Stimulated activated CD4-positive, alpha-beta T cell treated with anti-CD3 and anti-CD28 coated beads, Interleukin-1b, Interleukin-23, amount 100 ng/mL, for 1 hour (primary cell): ENCODE measurements at places on chromosomes 7 and 10.

GRCh38 chr7:131249003-131249402, 78.7 kb upstream of the MKLN1 start:
- no peak for DNase-seq

DNA sequence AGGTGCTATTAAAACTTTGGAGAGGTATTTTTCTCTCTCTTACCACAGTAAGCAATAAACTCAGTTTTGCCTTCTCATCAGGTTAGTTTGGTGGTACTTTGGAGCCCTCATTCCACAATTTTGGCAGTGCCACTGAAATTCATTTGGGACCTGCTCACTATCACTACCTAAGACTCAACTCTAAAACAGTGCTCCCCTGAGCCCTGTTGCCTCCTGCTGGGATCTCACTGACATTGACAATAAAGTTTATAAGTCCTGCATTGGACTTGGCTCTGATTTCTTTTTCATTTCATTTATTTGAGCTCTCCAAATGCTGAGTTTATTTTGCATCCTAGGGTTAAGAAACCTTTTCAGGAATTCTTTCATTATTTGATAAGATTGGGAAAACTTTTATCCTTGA, 130.8 kb upstream of the HPS1 start:
- DNase-seq, result no peak

DNA sequence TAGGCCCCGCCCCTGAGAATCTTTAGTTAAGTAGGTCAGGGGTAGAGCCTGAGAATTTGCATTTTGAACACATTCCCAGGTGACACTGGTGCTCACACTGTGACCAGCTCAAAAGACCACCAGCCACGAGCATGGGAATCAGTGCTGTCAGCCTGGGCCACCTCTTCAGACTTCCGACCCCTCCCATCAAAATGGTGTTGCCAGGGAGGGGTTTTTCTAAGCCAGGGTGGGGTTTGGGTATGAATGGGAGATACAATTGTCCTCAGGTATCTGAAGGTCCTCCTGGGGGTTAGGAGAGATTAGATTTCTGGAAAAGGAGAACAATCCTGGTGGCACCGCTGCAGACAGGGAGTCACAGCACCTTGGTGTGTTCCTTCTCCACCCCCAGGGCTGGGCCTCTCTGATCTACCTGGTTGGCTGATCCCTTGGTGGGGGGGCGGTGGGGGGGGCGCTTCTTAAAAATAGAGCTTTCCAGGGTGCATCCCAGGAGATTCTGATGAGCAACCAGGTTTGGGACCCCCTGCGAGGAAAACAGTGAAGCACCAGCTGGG, 111.5 kb upstream of the ANLN start:
- DNase-seq, result no peak

DNA sequence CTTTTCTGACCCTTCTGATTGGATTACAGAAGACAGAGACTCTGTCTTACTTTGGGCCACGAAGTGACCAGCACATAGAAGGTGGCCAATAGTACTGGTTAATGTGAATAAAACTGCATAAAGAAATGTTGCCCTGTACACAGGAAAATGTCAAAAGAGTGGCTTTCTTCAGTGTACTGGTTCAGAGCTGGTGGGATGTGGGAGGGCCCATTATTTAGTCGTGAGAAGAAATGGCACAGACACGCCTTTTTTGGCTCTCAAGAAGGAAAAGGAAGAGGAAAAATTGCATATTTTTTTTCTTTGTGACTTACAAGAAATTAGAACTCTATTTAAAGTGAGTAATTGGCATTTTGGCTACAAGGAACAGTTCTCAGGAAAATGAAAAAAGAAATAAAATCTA, 129.7 kb downstream of the DGKI start:
- DNase-seq, result no peak

DNA sequence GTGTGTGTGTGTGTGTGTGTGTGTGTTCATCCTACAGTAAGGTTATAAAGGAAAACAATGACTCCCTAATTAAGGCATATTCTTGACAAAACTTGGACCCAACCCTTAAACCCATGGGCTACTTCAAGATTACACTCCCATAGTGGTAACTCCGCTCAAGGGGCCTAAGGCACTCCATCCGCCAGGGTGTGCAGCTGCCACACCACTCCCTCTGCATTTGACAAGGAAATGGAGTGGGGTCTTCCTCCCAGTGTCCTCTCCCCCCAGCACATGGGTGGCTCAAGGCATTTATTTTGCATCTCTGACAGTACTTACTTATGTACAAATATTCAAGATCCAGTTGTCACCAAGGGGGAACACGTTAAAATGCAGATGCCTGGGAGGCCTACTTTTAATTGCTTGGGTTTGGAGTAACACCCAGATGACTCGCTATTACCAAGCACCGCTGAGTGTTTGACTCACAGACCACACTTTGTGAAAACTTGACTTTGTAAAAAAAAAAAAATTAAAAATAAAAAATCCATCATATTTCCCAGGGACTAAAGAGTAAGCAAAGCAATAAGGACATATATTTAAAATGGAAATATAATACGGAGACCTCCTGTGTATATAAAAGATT, 53.0 kb upstream of the AGR3 start:
- no peak for DNase-seq
